ENCODE measurements at places on chromosomes 4 and X.
A peak's percentile ranks its signal among the peaks of the same experiment; 100 is the strongest.

DNA sequence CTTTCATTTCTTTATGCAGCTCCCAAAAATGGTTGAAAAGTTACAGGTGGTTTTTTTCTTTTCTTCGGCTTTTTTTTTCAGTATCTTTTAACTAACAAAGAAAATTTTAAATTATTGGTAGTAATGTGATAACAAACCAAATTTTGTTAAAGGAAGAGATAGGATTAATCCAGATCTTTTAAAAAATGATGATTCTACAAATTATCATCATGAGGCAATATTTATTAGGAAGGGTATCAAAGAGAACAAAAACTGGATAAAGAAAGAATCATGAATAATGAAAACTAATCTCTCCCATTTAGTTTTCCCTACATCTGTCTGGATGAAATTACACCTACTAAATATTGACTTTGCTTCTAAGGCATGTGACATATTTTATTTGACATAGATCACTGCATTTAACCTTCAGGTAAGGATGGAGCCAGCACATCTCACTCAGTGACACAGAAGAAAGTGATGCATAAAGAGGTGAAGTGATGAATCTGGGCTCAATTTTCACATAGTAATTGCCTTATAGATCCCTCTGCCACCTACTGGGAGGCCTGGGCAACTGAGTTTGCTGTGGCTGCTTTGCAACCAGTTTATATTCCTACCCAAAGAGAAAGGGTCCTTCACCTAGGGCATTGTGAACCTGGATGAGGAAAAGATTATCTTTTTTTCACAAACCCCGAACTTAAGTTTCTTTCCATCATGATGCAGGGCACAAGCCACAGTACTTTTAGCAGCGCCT, 155.6 kb downstream of the HNRNPD start:
- DNase-seq = no peak

DNA sequence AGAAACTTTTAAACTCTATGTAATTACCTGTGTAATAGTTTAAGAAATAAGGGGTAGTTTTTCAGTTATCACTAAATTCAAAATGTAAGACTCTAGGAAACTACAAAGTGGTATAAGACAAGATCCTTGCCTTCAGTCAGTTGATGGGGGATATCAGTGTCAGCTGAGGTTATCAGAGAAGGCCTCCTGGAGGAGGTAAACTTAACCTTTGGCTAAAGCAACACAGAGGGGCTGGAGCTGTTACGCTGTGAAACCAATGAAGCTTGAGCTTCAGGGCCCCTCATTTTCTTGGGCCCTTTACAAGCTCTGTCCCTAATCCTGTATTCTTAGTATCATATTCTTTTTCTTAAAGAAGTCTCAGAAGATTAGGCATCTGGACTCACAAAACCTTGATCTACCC, 35.9 kb downstream of the FAM13A start:
- no peak for DNase-seq

DNA sequence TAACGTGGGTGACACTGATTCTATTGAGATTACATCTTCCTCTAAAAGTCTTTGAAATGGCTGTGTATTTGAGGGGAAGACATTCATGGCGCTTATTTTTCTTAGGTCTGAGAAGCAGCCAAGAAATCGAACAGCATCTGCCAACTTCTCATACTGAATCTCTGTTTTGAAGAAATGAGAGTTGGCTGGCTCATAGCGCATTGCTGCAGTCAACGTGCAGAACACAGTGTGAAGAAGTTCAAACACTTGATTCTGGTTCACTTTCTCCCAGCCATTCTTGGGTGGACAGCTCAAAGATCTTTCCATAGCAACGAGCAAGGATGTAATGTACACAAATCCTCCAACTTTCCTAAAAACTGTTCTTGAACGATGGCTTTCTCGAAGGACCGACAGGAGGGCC, 156.5 kb downstream of the WDFY3 start:
- DNase-seq = no peak

- DNase-seq = peak; percentile 52
These were observed 61.6 kb upstream of the PRPS1 start for GRCh38 chrX:107566604-107567262.

GRCh38 chr4:145773581-145774234, 93.8 kb downstream of the C4orf51 start:
- no peak for DNase-seq

- no peak for DNase-seq
These were observed 54.1 kb downstream of the TXK start for GRCh38 chr4:48079972-48080391.

- peak; percentile 11 for DNase-seq
These were observed 898 bp downstream of the UBQLN2 start for GRCh38 chrX:56564164-56564885.

DNA sequence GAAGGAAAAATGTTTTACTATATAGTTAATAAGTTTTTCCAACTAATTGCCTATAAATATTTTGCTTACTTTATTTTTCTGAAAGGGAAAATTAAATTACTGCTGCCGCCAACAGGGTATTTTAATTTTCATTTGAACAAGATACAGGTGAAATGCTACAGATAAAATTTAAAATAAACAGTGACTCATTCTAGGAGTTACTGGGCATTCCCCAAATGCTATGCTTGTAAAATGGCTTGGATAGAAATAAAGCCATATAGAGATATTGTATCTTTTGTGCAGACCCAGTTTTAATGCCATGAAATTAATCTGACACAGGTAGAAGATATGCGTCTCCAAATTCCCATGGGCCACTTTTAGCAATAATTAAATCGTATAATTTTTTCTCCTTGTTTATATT, 144.5 kb downstream of the NAP1L3 start:
- DNase-seq = no peak

GRCh38 chr4:90159193-90159592, 32.0 kb downstream of the CCSER1 start:
- no peak for DNase-seq

DNA sequence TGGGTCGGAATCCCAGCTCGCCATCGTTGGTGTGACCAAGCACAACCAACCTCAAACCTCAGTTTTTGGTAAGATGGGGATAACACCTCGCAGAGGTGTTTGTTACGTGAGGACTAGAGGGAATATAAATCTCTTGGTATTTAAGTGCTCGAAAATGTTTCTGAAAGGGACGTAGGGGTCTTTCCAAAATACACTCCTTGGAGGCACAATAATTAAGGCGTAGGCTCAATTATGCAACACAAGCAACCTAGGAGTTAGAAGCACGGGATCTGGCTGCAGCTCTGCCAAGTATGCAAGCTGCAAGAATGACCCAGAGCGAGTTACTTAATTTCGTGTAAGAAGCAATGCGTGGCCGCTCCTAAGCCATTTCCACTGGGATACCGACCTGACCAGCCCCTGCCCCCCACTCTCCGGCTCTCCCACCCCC, 552 bp downstream of the ADH5 start:
- no peak for DNase-seq

DNA sequence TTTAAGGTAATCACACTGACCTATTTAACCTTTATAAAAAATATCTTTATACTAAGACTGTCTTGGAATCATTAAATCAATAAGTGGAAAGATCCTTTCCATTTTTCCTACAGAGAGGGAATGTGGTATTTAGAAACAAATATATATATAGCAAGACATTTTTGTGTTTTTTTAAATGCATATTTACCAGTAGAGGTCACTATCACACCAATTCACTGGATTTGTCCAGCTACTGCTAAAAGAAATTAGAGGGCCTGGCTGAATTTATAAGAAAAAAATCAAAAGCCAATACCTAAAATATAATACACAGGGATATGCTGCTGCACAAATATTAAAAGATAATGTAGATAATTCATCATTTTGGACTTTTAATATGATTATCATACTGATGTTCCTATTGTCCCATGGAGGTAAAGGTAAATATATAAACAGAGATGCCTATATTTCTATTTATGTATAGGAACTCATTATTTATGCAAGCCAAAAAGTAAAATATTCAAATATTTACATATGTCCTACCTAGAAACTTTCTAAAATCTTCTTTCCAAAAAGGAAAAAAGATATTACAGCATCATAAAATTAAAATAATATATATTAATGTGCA, 69.5 kb downstream of the PDE5A start:
- peak; percentile 15 for DNase-seq

- no peak for DNase-seq
These were observed 165.1 kb upstream of the RAI2 start for GRCh38 chrX:18026166-18026565.

- no peak for DNase-seq
These were observed 658 bp downstream of the KDM6A start for GRCh38 chrX:44873415-44874276.

GRCh38 chr4:84914686-84915395, 51.6 kb downstream of the WDFY3 start:
- no peak for DNase-seq

DNA sequence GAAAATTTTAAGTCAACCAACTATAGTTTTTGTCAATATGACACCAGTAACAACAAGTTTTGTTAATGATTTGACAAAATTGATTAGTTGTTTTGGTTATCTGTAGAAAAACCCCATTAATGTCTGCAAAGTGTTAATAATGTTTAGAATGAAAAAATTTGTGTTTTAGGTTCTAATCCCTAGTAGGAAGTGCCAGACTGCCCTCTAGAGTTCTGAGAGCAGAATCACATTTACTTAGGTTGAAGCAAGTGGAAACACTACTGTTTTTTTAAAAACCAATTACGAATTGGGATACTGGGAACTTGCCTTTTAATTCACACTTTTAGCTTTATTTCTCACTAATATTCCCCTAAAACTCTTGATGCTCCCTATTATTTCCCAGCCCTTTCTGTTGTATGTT, 101.1 kb upstream of the CYLC1 start:
- no peak for DNase-seq

DNA sequence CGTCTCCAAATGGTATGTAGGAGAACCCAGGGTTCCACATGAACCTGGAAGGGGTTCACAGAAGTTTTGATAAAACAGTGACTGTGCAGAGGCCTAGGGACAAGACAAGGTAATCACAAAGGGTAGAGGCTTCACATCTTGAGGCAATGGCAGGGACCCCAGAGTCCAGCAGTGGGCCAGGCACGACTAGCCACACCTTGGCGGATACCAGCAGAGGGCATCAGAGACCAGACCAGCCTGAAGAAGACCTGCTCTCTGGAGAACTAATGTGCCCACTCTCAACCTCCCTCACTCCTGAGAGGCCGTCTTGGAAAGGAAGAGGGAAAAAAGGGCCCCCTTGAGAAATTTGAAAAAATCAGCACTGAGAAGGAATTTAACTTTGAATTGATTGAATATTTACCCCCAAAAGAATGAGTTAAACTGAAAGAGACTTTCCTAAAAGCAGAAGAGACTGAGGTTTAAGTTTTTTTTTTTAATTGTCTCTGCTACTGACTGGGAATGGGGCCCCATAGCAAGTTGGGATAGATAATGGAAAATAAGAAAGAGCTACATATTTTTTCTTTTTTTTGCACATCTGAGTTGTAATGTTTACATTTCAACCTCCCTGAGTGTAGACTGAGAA, 243.8 kb upstream of the JADE1 start:
- no peak for DNase-seq

- no peak for DNase-seq
These were observed 907.1 kb downstream of the FSTL5 start for GRCh38 chr4:161256716-161257115.

- DNase-seq = no peak
These were observed 75.8 kb upstream of the PRKG2 start for GRCh38 chr4:81290813-81291212.

DNA sequence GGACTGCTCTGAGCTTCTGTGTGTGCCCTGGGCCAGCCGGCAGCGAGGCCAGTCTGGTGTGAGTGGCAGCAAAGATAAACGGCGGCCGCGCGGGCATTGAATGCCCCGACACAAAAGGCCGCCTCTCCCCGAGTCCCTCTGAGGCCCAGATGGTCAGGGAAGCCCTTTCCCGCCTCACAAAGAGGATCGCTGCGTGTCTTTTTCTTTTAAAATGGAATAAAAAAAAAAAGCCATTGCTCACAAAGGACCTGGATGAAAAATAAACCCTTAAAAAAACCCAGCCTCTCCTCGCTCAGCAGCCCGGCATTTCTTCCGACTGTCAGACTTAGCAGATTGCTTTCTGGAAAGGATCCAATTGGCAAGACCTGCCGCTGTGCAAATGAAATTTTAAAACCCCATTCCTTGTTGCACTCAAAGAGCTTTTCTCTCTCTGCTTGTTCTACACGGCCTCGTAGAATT, 578.7 kb downstream of the BCOR start:
- DNase-seq = no peak

GRCh38 chrX:96376266-96376665, 308.4 kb upstream of the DIAPH2 start:
- DNase-seq = no peak

DNA sequence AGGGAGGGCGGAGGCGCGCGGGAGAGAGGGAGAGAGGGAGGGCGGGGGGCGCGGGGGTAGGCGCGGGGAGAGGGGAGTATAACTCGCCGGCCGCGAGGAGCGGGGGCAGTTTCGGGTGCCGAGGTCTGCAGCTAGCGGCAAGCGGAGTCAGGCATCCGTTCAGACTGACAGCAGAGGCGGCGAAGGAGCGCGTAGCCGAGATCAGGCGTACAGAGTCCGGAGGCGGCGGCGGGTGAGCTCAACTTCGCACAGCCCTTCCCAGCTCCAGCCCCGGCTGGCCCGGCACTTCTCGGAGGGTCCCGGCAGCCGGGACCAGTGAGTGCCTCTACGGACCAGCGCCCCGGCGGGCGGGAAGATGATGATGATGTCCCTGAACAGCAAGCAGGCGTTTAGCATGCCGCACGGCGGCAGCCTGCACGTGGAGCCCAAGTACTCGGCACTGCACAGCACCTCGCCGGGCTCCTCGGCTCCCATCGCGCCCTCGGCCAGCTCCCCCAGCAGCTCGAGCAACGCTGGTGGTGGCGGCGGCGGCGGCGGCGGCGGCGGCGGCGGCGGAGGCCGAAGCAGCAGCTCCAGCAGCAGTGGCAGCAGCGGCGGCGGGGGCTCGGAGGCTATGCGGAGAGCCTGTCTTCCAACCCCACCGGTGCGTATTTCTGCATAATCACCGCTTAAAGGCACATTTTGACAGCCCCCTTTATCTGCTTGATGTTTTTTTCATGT, at the start of gene POU4F2:
POU4F2 (plus strand) TSS at position 108 of the 720 bp plus-strand sequence; CDS start at position 356, 248 bp downstream.
- DNase-seq = no peak

DNA sequence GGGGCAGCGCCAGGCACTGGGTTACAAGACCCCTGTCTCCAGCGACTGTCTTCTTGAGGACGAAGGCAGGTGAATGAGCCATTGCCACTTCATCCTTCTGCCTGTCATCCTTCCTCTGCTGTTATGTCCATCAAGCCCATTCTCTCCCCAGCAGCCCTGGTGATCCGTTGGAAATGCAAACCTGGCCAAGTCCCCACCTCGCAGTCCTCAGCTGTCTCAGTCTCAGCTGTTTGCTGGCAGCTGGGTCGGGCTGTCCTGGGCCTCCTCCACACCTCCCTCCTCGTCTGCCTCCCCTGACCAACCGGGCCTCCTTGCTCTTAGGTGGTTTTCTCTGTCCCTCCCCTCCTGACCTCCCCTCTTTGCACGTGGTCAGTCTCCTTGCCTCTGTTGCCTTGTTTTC, 38.0 kb downstream of the PTTG2 start:
- no peak for DNase-seq

GRCh38 chr4:153204247-153204671, at the start of gene TRIM2:
TSS of gene TRIM2 (plus strand) at chr4:153204443. CDS start at chr4:153204531, 88 bp downstream.
- DNase-seq = peak; percentile 78

DNA sequence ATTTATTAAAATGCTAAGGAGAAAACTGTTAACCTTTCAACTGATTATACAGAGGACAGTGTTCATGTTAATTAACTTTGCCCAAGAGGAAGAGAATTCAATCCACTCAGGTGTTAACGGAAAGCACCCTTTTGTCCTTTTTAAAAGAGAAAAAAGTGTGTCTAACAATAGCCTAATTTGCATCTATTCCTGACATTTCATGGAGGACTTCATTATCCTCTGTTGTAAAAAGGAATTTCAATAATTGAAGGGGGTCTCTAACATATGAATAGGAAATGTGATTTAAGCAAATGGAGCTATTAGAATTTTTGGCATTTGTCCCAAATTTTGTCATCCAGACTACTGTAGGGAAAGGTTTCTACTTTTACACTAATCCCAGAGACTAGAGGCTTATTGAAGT, 44.6 kb upstream of the GC start:
- no peak for DNase-seq

Measured in NCI-H1436 treated with DMSO at 0.1 percent for 48 hours (cell line).